Metanephros (tissue), 2 donors: ENCODE measurements at places on chromosomes 13 and 19. TPM values are rescaled to one million over a fixed set of nuclear protein-coding genes. Genes with fewer than 3 reads are reported as not detected.

APOC4 gene
- not detected for total RNA-seq

FUT1 gene
- 5.0 TPM for total RNA-seq

PLEKHJ1 gene
- total RNA-seq: 85.9 TPM

TLE2 gene
- 40.8 TPM for total RNA-seq

CCDC169 gene
- total RNA-seq: 4.2 TPM

CIC gene
- 40.2 TPM for total RNA-seq

NKPD1 gene
- 0.12 TPM for total RNA-seq

NCR1 gene
- 0.70 TPM for total RNA-seq

ZNF468 gene
- 36.3 TPM for total RNA-seq

ELSPBP1 gene
- total RNA-seq: not detected

GRIN2D gene
- total RNA-seq: 0.99 TPM

ZNF491 gene
- total RNA-seq: 3.8 TPM

SCGB2B2 gene
- total RNA-seq: 0.18 TPM

INSL3 gene
- total RNA-seq: not detected

ZNF799 gene
- 6.0 TPM for total RNA-seq

PLIN5 gene
- 5.8 TPM for total RNA-seq

TIMM50 gene
- 43.8 TPM for total RNA-seq

ZNF490 gene
- total RNA-seq: 11.2 TPM

VMAC gene
- total RNA-seq: 13.4 TPM

KLK6 gene
- total RNA-seq: 6.7 TPM
